ENCODE measurements at places on chromosomes 5 and 9. TPM values are rescaled to one million over a fixed set of nuclear protein-coding genes. Genes with fewer than 3 reads are reported as not detected.

The NMUR2 gene
- total RNA-seq = not detected

The LCN2 gene
- 2.6 TPM for total RNA-seq

The PALM2AKAP2 gene
- 8.9 TPM for total RNA-seq

The ZNF354C gene
- 5.5 TPM for total RNA-seq

The EPB41L4B gene
- 6.5 TPM for total RNA-seq

The PIP5KL1 gene
- total RNA-seq = 4.7 TPM

The ABO gene
- total RNA-seq = not detected

The NTRK2 gene
- under 0.01 TPM for total RNA-seq

The SPARC gene
- total RNA-seq = 490 TPM

The DRD1 gene
- total RNA-seq = not detected

The RLN2 gene
- total RNA-seq = 0.92 TPM

The ECM2 gene
- 1.4 TPM for total RNA-seq

The EFNA5 gene
- total RNA-seq = 5.3 TPM

The OBP2B gene
- not detected for total RNA-seq

The SLC27A6 gene
- 6.9 TPM for total RNA-seq

The ICE1 gene
- total RNA-seq = 26.7 TPM

The GMCL2 gene
- total RNA-seq = not detected

The PCDHGA3 gene
- not detected for total RNA-seq

The COL15A1 gene
- total RNA-seq = not detected

The GRXCR2 gene
- total RNA-seq = not detected

The GRAMD2B gene
- 21.5 TPM for total RNA-seq

The PLPPR1 gene
- total RNA-seq = not detected

The SNX24 gene
- 23.5 TPM for total RNA-seq

The SLC45A2 gene
- total RNA-seq = not detected

The LCN15 gene
- total RNA-seq = not detected

The PCDHGC5 gene
- total RNA-seq = 0.42 TPM

The SPATA31A7 gene
- not detected for total RNA-seq

The MEF2C gene
- 0.41 TPM for total RNA-seq

The ENTPD8 gene
- total RNA-seq = not detected

The PCDHB14 gene
- 0.07 TPM for total RNA-seq

The TLX3 gene
- total RNA-seq = not detected

The SLC36A2 gene
- total RNA-seq = not detected

The SMIM33 gene
- total RNA-seq = not detected

The SLCO6A1 gene
- total RNA-seq = not detected

The CNTNAP3 gene
- 8.7 TPM for total RNA-seq

The IFNA14 gene
- total RNA-seq = not detected

The FSTL4 gene
- 0.39 TPM for total RNA-seq

The PDGFRB gene
- total RNA-seq = not detected

The PCDHGB5 gene
- total RNA-seq = 3.1 TPM

The PCDHA12 gene
- 0.03 TPM for total RNA-seq

The SPAG8 gene
- 0.58 TPM for total RNA-seq

The NEUROG1 gene
- not detected for total RNA-seq

The PTCD2 gene
- 10.3 TPM for total RNA-seq

The FAF2 gene
- 42.7 TPM for total RNA-seq

The ZFP37 gene
- 1.0 TPM for total RNA-seq

The SPEF2 gene
- total RNA-seq = 1.8 TPM

The ARHGEF39 gene
- total RNA-seq = 4.8 TPM
